ENCODE measurements at places on chromosomes 11 and 22.
A peak's percentile ranks its signal among the peaks of the same experiment; 100 is the strongest.

DNA sequence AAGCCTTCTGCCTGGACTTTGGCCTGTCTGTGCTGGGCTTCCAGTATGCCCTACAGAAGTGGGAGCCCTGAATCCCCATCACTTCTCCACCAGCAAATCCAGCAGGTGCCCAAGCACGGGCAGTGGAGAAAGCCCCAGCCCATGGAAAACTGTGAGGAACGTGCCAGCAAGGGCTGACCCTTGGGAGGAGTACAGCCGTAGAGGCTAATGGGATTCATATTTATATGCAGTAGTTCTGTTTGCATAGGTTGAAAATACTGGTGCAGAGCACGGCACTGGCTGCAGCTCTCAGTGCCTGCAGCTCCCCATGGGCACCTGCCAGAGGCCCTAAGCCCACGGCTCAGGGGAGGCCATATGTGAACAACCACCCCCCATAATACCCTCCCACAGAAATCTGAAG is 10.1 kb downstream of the NAGA start:
- DNase-seq: no peak

GRCh38 chr22:41043722-41044121 is 48.7 kb upstream of the EP300 start:
- DNase-seq: no peak

DNA sequence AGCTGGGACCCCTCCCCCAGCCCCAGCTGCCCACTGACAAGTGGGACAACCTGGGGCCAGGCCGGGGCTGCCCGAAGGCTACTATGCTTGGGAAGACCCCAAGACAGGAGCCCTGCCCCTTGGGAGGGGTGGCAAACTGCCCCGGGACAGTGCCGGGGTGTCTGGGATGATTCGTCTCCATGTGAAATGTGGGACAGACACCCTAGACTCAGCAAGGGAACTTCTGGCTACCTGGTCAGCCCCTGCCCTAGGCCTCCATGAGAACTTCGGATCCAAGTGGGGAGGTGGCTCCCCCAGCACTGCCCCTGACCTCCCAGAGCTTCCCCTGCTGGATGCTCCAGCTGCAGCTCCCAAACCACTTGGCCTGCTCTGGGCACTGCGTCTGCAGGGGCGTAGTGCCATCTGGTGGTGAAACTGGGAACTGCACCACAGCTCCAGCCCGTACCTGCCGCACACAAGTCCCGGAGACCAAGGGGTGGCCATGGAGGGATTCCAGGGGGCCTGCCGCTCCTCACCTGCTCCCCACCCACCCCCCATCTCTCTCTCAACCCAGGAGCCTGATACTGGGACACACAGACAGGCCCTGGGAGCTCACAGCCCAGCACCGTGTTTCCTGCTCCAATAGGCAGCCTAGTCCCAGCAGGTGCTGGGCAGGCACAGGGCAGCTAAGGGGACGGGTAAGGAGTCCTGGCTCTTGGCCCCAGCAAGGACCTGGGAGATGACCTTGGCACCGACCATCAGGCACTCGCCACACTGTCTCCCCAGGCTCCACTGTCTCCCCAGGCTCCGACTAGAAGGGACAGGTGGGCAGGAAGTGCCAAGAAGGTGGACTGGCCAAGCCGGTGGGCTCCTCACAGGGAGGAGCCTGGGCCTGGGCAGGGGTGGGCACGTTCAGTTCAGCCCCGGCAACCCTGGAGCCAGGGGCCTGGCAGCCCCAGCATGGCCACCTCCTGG is 194.1 kb downstream of the IGLL1 start:
- DNase-seq: peak; percentile 79

GRCh38 chr11:67022341-67022933 is 497 bp upstream of the SYT12 start:
- no peak for DNase-seq

DNA sequence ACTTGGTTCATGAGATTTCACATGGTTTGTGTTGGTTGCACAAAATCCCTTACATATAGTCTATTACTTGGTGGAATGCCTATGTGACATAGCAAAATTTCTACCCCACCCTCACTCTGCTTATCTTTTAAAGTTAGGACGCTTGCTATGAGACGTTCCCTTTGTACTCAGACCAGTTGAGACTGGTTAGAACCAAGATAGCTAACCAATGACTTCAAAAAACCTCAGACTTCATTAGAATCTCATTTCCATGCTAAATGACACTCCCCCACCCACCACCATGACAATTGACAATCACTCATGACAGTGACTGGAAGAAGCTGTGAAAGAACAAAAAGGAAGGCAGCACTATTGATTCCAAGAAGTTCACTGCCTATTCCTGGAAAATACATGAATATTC is 313.6 kb downstream of the ETS1 start:
- DNase-seq: no peak

DNA sequence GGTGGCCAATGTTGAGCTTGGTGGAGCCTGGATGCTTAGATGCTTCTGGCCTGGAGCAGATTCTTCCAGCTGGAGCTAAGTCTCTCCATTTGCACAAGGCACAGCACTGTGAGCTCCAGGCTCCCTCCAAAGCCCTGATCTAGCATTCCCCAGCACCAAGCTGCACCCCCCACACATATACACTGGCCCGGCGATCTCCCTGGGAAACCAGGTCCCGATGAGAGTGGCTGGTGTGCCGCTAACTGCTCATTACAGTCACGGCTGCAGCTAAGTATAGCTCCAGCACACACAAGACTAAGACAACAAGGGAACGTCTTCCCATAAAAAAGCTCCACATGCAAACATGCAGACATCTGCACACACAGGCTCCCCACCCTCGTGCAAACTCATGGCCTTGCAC is 17.6 kb downstream of the KCNC1 start:
- DNase-seq: no peak

DNA sequence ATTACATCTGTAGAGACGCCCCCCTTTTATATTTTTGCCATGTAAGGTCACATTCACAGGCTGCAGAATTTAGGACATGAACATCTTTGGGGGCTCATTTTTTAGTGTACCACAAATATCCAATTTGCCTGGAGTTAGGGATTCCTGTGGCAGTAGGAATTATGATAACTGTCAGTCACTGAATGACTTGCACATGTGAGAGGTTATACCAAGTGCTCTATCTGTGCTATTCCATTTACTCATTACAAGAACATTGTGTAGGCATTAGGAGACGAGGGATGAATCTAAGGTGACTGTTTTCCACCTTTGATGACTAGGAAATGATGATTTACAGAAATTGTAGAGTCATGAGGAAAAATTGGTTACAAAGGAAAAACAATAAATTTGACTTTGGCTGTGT is 79.3 kb downstream of the LIF start:
- no peak for DNase-seq
